Stimulated activated CD8-positive, alpha-beta memory T cell treated with anti-CD3 and anti-CD28 coated beads, Interleukin-4, amount 100 ng/mL, for 1 hour (primary cell): ENCODE measurements at places on chromosomes 12 and 14.

- no peak for DNase-seq
Observed at GRCh38 chr12:94689002-94689645, 38.8 kb upstream of the TMCC3 start.

DNA sequence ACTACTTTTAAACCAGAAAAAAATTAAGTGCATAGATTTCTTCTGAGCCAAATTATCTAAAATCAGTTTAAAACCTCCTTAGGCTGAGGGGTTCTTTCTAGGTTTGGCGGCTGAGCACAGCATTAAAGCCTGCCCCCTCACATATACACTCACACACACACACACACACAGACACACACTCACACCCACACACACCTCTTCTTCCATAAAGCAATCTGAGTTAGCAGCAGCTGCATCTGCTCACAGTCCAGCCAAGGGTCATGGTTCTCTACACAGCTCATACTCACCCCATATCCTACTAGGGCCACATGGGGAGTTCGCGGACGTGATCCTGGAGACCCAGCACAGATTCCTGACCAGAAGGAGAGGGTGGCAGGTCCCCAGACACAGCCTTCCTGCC, 12.4 kb downstream of the SYNDIG1L start:
- no peak for DNase-seq

DNA sequence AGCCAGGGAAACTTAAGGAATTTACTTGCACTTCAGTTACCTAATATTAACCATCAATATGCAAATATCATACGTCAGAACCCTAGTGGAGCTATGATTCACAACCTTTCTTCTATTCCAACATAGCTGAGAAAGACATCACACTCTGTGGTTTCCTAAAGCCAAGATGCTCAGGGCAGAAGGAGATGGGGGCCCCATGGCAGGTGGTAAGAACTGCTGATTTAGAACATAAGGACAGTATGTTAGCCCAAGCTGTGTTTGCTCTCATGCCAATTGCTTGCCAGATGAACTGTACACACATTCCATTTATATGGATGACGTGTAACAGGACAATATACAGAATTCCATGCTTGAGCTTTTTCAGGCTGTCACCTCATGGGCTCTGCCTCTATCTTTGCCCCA, 34.6 kb downstream of the HECTD4 start:
- no peak for DNase-seq

- DNase-seq, result no peak
Observed at GRCh38 chr14:105153331-105153731, 15.2 kb downstream of the JAG2 start.

DNA sequence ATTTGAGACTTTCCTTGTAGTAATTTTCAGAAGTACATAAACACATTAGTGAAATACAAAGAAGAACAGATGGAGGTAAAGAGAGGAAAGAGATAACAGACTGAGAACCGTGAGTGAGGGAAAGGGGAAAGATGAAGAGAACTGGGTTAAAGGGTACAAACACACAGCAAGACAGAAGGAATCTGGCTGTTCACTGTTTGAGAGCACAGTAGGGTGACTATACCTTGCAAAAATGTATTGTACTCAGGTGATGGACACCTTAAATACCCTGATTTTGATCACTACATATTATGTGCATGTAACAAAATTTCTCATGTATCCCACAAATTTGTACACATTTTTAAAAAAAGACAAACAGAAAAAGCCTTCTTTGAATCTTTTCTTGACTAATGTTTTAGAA, 2.7 kb upstream of the TRHDE start:
- no peak for DNase-seq

GRCh38 chr12:115351514-115352077, 667.6 kb upstream of the TBX3 start:
- DNase-seq, result no peak

DNA sequence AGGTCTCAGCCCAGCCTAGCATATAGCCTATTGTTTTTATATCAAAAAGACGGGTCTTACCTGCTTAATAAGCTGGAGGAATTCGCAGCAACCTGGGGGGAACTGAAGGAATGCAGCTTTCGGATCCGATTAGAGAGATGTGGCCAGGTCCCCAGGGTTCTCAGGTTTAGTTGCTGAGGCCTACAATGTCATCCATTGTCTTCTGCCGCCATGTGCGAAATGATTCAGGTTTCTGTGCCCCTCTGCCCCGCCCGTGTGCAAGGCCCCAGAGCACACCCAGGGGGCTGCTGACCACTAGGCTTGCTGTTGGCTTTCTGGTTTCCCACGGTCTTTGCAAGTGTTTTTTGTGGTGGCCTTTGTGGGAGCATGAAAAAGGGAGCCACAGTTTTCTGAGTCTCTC, 154.5 kb upstream of the TBX3 start:
- DNase-seq, result no peak

GRCh38 chr12:69916544-69917235, 91.7 kb downstream of the MYRFL start:
- DNase-seq, result no peak

- no peak for DNase-seq
Observed at GRCh38 chr12:79397609-79398008, 293.2 kb downstream of the PAWR start.

DNA sequence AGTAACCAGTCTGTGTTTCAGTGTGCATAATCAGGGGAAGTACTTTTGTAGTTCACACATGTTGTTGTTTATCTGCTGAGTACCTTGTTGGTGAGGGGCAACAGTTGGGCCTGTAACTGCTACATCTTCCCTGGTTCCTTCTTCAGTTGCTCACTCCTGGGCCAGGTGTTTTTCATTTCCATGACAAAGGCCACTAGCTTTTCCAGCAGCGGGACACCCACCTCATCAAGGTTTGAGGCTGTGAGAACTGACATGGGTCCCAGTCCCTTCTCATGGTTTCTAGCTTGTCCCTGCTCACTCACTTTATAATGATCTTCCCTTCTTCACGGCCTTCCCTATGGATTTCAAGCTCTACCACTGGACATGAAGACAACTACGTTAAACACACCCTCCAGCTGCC, 1.5 kb upstream of the NOXRED1 start:
- no peak for DNase-seq

DNA sequence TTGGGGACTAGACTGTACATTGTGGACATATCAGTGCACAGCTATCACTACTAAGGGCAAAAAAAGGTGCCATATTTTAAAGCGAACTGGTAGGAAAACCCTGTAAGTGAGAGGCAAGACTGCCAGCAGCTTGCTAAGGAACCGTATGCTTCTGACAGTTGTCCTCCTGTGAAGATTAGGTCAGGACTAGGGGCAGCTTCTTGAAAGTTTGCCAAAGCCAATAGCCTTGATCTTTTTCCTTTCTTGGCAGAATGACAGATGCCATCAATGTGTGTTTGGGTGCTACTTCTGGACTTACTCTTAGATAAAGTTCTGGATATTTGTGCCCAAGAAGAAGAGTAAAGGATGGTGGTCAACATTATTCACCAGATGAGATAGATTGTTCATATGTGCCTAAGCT, 7.4 kb downstream of the DAAM1 start:
- DNase-seq, result no peak

- no peak for DNase-seq
Observed at GRCh38 chr12:102957339-102958050, at the start of gene ASCL1. Gene ASCL1, plus strand, starts transcription at chr12:102957674. Its CDS starts 571 bp downstream, at chr12:102958245.

- DNase-seq, result no peak
Observed at GRCh38 chr14:74490486-74490885, 2.6 kb downstream of the NPC2 start.

GRCh38 chr12:125540580-125541204, 475.5 kb downstream of the AACS start:
- DNase-seq, result no peak

DNA sequence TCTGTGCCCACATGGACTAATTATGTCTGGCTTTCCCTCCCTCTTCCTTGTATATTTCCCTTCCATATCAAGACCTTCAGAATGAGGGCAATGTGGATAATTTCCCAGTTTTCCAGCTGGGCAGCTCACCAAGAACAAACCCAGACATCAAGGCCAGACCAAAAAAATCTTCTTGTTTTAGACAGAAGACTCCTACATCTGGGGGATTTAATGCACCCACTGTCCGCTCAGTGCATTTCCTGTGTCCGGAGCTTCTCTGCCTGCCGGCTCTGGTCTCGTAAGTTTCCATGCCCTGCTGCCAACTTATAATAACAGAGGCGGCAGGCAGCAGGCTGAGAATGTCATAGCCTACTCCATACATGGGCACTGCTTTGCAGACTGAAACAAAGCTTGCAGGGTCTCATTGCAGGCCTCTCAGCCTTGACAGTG, 207.2 kb upstream of the BCL2L14 start:
- no peak for DNase-seq
